Stimulated activated CD8-positive, alpha-beta memory T cell treated with anti-CD3 and anti-CD28 coated beads, Interleukin-2, amount 100 ng/mL, for 1 hour (primary cell): ENCODE measurements at places on chromosomes 13 and 19.

DNA sequence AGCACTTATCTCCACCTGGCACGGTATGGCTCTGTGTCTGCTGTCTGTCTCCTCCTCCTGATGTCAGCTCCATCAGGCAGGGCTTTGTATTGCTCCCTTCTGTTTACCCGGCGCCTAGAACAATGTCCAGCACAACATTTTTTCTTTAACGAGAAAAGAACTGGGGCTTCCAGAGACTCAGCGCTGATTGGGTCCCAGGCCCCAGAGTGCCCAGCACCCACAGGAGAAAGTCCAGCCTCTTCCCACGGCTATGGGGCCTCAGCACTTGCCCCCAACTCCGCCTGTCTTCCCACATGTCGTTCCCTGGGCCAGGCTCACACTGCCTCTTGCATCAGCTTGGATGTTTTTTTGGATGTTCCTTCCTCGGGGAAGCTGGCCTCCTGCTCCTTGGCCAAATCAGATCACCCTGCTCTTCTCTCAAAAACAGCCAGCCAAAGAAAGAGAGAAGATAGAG lies 6.9 kb downstream of the MYPOP start:
- DNase-seq = no peak

- no peak for DNase-seq
Measured at GRCh38 chr19:32070101-32070500, 275.3 kb upstream of the ZNF507 start.

DNA sequence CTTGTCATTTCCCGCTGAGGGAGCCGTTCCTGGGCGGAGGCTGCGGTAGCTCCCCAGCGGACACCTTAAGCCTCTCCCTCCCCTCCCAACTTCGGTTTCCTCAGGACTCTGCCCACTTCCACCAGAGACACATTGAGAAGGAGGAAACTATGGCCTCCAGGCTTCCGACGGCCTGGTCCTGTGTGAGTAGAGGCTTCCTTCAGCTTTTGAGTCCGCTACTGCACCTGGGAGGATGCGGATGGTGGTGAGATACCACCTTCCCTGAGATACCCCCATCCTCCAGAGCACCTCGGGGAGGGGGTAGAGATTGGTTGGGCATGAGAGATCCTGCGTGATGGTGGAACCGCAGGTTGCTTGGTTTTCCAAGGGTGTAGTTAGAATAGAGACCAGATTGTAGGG lies 955 bp downstream of the ZNF274 start:
- DNase-seq = no peak

GRCh38 chr13:98033277-98034247 lies 80.1 kb downstream of the IPO5 start:
- no peak for DNase-seq

- no peak for DNase-seq
Measured at GRCh38 chr13:39565036-39565949, 37.7 kb downstream of the LHFPL6 start.

DNA sequence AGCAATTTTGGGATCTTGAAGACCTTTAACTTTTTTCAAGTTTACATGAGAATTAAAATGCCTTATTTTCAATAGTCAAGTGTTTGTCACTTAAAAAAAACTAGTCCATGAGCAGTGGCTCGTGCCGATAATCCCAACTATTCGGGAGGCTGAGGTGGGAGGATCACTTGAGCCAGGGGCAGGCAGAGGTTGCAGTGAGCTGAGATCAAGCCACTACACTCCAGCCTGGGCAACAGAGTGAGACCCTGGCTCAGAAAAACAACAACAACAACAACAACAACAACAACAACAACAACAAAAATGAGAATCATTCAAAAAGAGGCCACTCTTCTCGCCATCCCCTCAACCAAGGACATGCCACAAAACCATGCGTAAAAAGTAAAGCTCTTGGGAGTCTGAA lies 5.7 kb downstream of the FOXO1 start:
- DNase-seq = no peak

DNA sequence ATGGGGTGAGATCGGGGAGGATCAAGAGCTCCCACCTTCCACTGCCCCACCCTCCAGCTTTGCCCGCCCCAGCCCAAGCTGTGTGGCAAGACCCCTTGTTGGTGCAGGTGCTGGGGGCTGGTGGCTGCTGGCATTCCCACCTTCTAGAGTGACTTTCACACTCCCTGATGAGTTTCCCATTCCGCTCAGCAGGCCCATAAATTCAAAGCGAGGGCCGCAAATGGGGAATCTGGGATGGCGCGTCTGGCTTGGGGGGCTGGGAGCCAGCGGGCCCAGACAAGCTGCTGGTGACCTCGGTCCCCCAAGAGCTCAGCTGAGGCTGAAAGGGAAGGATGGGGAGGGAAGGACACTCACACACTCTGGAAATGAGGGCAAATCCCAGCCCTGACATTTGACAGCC lies 110.3 kb downstream of the GADD45B start:
- no peak for DNase-seq

DNA sequence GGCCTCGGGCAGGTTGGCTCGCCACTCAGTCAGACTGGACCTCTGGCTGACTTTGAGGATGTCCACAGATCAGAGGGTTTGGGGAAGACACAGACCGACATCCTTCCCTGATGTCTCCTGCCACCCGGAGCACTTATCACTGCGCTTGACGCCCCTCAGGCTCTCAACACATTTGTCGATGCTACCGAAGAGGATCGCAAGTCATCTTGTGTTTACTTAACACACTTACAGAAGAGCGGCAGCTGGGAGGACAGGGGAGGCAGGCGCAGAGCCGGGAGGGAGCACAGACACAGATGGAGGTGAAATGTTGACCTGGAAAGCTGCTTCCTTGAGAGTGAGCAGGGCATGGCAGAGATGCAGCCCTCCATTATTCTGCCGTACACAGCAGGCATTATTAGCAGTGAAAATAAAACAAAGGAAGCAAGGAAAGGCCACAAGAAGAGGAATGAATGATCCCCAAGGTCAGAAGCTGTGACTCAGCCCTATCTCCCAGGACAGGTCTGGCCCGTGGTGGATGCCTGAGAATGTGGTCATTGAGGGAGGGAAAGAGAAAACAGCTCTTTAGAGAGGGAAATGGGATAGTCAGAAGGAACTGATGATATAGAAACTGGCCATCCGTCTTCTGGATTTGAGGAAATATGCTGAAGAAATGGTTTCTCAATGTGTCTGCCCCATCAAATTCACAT lies 549.5 kb upstream of the ARGLU1 start:
- no peak for DNase-seq

DNA sequence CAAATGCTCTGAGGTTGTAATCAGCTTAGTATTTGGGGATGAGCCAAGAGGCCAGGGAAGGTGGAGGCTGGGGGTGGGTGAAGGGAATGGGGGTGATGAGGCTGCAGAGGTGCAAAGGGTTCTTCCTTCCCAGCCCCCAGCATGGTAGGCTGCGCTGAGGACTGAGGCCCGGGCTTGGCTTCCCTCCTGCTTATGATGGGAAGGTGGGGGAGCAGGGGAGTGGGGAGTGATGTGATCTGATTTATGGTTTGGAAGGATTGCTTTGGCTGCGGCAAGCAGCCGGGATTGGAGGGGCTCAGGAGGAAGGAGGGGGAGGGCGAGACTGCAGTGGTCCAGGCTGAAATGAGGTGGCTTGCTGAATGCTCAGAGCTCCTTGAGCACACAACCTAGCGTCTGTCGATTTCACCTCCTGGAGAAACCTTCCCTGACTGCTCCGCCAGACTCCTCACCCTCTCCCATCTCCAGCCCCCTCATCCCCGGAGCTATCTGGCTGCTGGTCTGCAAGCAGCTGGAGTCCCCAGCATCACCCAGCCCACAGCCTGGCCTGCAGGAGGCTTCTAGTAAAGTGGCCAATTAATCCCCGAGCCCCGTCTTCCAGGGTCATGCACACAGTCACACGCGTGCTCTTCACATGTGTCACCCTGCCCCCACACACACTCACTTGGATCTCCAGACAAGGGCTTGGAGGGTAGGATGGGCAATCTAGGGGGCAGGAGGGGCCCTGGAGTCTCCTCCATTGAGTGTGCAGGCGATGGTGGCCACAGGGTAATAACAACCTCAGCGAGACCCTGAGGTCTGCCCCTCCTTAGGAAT lies 757 bp upstream of the CLEC11A start:
- DNase-seq = no peak

GRCh38 chr19:4957981-4958380 lies 10.9 kb upstream of the KDM4B start:
- DNase-seq = no peak

DNA sequence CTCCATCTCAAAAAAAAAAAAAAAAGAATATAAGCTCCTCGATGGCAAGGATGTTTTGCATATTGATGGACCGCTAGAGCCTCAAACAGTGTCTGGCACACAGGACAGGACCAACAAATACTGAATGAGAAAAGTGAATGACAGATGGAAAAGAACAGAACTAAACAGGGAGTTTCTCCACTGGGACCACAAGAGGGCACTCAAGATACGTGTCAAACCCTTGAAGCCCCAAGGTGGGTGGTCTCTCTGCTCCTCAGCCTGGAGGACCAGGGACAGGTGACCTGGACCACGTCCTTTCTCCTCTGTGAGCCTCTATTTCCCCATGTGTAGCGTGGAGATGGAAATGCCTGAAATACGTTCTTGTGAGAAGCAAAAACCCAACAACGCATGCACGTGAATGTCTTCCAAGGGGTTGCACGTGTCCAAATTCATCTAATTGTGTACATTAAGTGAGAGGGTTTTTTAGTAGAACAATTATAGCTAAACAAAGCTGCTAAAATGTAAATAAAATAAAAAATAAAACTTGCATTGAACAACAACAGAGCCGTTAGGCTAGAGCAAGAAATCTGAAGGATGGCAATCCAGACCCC lies 5.7 kb upstream of the CDC42EP5 start:
- no peak for DNase-seq

DNA sequence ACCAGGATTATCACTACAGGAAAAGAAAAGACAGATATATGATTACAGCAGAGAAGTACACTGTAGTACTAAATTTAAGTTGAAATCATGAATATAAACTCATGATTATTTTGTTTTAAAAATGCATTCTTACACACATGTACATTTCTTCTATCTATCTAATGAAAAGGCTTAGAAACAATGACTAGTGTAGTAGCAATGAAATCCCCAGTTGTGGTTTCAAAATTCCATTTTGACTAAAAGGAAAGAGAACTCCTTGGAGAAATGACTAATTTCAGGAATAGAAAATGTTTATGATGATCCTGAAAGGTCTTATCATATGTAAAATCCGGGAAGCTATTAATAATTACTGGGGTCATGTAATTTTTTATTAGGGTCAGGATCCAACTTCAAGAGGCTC lies 195.0 kb upstream of the STARD13 start:
- DNase-seq = no peak

DNA sequence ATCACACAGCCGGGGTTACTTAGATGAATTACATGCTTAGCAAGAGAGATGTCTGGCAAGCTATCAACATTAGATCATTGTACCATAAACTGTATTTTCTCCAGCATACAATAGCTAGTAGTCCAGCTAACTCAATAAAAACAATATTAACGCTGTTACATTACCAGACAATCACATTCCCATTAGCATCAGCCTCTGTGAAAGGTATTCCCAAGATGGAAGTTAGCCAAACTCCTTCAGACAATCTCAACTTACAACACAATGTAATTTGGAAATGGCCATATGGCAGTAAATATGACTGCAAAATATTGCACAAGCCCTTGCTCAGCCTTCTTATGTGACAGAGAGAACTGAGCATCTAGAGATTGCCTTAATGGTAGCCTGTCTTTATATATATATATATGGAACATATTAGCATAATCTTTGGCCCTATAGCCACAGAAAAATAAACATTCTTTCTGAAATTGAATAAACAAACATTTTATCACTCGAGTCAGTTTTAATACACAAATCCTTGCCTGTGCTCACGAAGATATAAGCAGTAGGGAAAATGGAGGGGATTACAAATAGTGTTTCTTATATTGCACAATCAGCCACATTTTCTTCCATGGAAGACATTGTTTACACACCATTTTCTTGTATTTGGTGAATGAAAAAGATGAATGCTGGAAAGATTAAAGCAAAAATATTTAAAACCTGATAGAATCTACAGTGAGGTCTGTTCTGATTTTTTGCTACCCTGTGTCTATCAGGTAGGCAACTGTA lies 1060.5 kb downstream of the DIAPH3 start:
- no peak for DNase-seq

DNA sequence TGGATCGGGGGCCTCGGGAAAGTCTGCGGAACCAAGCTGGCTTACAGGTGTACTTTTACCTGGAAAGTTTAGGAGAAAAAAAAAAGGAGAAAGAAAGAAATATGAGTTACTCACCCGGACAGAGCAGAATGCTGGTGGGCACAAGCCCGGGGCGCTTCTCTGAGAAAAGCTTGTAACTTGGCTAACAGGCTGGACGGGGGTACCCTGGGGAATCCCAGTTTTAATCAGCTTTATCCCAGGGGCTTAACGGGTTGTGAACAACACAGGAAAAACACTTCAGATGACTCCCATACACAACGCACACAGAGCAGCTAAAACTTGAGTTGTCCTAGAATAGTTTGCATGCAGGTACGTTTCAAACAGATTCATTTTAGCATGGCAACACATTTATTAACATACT lies 37.3 kb downstream of the KLF2 start:
- no peak for DNase-seq

GRCh38 chr13:18946738-18947137 lies 234.9 kb downstream of the TUBA3C start:
- DNase-seq = no peak

GRCh38 chr13:60275208-60275607 lies 111.5 kb upstream of the DIAPH3 start:
- no peak for DNase-seq

GRCh38 chr13:110044551-110045111 lies 258.2 kb upstream of the IRS2 start:
- DNase-seq = no peak

DNA sequence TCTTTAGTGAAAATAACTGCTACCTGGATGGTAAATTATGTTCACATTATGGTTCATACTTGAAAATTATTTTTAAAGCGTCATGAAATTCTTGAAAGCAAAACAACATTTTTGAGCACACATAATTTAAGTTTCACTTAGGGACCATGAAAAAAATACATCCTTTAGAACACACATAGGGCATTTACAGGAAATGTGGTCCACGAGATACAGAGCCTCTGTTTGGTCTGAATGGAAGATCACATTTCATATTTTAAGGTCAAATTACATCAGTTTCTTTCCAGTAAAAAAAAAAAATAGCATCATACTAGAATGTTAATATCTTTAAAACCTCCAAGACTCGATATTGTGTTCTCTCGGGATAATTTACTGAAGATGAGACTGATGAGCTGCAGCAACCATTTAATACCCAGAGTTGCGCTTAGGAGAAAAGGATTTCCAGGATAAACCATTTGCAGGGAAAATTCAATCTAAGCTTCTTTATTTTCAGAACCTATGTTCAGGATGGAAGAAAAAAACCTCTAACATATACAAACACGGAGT lies 720.7 kb downstream of the DIAPH3 start:
- no peak for DNase-seq

- no peak for DNase-seq
Measured at GRCh38 chr13:113774177-113775107, 15.4 kb downstream of the TMEM255B start.

GRCh38 chr19:15418231-15418578 lies 583 bp downstream of the AKAP8L start:
- DNase-seq = no peak

DNA sequence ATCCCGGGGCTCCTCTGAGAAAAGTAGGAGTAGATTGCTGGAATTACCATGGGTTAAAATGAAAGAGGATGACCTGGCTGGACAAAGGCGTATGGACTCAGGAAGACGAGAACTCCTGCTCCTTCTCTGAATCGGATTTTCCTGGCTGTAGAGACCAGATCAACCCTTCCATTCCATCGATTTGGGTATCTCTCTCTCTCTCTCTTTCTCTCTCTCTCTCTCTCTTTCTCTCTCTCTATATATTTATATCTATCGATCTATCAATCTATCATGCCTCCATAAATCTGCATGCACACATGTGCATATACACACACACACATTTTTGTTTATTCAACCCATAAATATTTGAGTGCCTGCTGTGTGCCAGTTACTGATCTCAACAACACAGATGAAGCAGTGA lies 234.9 kb downstream of the LMO7 start:
- no peak for DNase-seq
